SIG-M5 (cell line): ENCODE measurements at places on chromosomes 7 and 10.

GRCh38 chr10:4061441-4061951 lies 276.5 kb upstream of the KLF6 start:
- no peak for DNase-seq

DNA sequence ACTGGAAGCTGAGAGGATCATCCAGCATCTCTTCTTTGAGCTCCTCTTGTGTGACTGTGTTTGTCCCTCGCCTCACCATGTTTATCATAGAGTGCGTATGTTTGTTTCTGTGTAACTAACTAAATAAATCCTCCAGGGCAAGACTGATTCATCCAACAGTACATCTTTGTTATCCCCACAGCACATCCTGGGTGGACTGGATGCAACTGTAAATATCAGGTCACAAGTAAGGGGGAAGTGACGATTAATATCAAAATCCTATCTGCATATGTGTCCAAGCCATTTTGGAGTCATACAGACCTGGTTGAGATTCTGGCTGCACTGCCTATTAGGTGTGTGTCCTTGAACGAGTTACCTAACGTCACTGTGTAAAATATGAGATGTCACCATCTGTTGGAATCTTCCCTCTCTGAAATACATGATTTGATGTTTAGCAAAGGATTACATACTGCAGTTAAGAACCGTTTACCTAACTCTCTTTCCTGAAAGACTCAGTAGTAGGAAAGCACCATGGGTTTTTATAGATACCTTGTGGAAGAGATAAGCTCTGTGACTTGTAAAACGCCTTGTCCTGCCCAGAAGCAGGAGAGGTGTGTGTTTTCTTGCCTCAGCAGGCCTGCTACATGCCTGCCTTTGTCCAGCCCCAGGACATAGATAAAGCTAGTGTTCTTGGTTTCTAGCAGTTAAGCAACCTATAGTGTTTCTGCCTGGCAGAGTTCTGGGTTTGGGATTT lies 25.8 kb downstream of the WBP1L start:
- DNase-seq = no peak

- DNase-seq = no peak
Measured at GRCh38 chr7:115319541-115319940, 397.6 kb downstream of the MDFIC start.

DNA sequence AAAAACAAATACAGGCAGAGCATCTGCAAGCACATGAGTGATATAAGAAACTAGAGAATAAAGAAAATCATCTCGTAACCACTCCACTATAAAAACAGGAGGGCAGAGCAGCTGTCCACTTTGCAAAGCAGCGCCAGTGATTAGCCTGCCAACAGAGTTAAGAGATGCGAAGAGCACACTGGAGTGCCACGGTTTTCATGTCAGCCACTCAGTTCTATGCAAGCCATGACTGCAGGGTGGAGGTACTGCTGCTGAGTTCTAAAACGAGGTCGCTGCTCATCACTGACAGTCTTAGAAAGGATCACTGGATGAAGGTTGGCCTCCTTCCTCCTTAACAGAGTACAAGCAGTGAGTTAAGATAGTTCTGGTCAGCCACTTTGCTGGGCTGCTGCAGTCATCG lies 58.5 kb downstream of the FGFR2 start:
- DNase-seq = no peak

DNA sequence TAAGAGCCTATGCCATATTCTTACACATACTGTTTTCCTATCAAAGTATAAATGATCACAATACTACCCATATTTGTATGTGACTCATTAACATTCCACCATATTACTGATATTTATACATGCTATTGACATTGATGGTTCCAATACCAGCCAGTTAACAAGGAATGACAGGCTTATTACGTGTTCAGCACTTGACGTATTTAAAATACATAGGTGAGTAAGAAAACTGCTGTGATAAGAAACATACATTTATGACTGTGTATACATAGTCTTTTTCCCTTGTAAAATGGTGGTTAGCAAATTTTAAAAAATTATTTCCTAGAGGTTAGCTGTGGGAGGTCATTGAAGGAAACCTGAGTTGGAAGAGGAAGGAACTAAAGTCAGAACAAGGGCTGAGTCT lies 81.1 kb upstream of the NEUROD6 start:
- no peak for DNase-seq

DNA sequence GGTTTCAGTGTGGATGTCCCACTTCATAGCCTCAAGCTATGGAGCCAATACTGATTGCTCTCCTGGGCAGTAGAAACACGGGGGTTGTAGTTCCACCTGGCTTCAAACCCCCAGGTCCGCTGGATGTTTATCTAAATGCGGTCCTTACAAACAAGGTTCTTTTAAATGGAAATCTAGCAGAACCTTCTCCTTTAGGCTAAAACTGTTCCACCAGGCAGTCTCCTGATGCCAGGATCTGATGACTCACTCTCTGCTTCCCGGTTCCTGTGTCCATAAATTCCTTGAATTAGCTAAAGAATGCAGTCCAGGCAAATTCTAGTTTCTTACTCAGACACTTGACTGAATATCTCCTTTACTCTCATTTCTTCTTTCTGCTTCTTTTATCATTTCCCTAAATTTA lies 108.4 kb upstream of the FAM3C start:
- DNase-seq = no peak

DNA sequence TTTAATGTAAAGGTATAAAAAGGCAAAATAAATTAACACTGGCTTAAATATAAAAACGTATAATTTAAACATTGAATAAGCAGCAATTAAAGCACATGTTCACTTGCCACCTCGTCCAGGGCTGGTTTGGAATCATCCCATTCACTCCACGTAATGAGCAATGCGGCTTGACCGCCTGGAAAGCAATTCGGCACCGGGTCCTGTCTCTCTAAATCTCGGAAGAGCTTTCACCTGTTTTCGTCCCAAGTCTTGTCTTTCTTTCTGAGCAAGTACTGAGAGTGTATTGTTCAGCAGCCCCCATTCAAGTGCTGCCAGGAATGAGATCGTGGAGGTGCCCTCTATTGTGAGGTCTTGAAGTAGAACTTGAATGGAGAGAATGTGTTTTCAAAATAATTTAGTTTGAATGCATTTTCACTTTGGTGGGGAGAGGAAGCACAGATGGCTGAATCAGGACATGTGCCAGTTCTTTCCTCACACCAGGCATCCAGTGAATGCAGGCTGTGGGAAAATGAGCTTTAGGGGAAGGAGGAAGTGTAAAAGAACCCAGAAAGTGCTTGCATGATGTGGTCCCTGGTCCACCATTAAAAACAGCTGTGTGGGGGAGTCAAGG lies 515.2 kb downstream of the REEP3 start:
- no peak for DNase-seq

- no peak for DNase-seq
Measured at GRCh38 chr7:8908889-8909288, 475.5 kb downstream of the NXPH1 start.

DNA sequence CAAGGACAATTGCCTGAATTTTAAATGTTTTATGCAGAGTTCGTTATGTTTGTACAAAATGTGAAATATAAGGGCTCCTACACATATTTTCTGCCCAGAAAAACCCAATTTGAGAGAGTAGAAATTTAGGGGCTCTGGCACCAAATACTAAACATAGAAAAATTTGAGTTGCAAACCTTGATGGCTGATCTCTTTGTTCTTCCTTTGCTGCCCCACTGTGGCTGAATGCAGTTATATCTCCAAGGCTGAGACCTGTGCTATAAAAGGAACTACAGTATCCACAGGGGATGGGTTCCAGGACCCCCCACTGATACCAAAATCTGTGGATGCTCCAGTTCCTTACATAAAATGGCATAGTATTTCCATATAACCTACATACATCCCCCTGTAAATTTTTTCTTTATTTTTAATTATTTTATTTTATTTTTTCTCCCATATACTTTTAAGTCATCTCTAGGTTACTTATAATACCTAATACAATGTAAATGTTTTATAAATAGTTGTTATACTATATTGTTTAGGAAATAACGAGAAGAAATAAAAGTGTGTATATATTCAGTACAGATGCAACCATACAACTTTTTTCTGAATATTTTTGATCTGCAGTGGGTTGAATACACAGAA lies 22.5 kb downstream of the CFAP43 start:
- DNase-seq = no peak

DNA sequence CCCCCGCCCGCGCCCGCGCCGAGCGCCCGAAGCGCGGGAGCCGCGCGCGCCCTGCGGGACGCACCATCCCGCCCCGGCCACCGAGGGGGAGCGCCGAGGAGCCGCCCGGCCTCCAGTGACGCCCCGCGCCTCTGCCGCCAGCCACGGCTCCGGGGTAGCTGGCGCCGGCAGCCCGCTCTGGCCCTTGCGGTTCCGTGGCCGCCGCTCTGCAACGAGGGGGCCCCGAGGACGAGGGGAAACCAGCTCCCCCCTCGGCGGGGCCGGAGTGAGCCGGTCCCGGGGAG lies at the start of gene PAXIP1:
Gene PAXIP1 (minus strand): TSS at position 33 of the 284 bp plus-strand sequence. CDS start 195 bp downstream, outside the sequence.
- DNase-seq = no peak
